NCI-H2029 treated with DMSO at 0.1 percent for 48 hours (cell line): ENCODE measurements at places on chromosomes 5 and 9.
A peak's percentile ranks its signal among the peaks of the same experiment; 100 is the strongest.

DNA sequence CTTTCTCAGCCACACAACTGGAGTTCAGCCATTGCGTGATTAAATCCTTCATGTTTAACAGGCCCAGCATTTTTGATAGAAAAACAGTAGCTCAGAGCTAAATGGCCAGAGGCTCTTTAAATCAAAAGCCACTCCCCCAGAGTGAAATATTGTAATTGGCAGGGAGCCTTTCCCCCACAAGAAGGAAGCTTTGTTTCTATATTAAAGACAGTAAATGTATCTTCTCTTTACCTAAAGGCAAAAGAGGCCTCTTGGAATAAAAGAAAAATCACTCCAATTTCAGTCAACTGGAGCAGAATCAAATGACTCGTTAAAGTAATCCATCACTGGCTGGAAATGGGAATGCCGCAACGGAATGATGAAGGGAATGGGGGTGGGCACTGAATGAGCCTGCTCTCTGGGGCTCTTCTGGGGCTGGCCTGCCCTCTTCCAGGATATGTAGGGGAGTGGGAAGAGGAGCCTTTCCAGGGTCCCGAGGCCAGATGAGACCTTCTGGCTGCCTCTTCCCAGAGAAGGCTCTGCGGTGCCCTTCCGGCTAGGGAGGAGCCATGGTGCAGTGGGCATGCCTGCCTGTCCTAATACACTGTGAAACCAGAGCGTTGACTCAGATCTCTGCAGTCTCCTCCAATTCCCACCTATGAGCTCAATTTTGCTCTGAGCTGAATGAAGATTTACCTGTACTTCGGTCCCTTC is 45.2 kb downstream of the ANKDD1B start:
- DNase-seq: peak; percentile 38

- no peak for DNase-seq
Observed at GRCh38 chr5:53438486-53439472, 41.6 kb upstream of the FST start.

- no peak for DNase-seq
Observed at GRCh38 chr5:146410272-146410671, 36.9 kb upstream of the TCERG1 start.

DNA sequence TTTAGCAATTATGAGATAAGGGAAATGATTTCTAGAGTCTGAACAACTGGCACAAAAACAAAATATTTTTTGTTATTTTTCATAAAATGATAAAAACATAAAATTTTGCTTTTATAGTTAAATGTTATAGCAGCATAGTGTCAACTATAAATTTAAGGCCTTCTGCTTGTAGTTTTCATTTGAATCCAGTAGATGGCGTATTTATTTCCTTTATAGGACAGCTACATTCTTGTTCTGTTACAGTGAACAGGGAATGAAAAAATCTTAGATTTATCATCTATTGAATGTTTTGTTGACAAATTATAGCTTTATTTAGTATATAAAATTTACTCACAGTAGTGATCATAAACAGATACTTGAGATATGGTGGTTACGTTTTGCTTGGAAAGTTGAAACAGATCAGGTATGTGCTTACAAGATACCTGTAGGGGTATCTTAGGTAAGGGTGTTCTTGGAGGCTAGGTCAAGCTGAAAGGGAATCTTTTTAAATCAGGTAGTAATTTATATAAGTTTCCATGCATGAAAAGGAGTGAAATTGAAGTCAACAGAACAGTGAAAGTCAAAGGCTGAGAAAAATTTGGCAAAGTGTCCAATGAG is 239.3 kb upstream of the GRIN3A start:
- peak; percentile 66 for DNase-seq

GRCh38 chr9:88090151-88090581 is 48.1 kb downstream of the SPATA31C2 start:
- no peak for DNase-seq

GRCh38 chr5:140141241-140141640 is 15.5 kb downstream of the IGIP start:
- no peak for DNase-seq

DNA sequence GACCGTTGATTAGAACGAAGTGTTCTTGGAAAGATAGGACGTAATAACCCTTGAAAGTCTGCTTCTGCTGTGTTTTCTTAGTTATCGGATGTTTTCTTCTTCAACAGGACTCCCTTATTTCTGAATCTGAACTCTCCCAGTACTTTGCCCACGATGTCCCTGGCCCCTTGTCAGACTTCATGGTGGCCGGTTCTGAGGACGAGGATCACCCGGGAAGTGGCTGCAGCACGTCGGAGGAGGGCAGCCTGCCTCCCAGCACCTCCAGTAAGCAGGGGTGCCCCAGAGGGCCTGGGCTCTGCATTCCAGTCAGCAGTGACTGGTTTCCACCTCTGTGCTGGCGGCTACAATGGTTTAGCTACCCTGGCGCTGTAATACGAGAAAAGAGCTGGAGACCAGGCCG is 102.1 kb downstream of the GOLPH3 start:
- DNase-seq: no peak

DNA sequence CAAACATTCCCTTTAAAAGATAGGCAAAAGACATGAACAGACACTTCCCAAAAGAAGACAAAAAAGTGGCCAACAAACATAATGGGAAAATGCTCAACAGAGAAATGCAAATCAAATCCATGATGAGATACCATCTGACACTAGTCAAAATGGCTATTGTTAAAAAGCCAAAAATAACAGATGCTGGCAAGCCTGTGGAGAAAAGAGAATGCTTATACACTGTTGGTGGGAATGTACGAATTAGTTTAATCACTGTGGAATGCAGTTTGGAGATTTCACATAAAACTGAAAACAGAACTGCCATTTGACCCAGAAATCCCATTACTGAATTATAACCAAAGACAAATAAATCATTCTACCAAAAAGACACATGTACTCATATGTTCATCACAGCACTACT is 58.3 kb upstream of the WDR41 start:
- DNase-seq: no peak
